ENCODE measurements at places on chromosomes 3 and 15.

DNA sequence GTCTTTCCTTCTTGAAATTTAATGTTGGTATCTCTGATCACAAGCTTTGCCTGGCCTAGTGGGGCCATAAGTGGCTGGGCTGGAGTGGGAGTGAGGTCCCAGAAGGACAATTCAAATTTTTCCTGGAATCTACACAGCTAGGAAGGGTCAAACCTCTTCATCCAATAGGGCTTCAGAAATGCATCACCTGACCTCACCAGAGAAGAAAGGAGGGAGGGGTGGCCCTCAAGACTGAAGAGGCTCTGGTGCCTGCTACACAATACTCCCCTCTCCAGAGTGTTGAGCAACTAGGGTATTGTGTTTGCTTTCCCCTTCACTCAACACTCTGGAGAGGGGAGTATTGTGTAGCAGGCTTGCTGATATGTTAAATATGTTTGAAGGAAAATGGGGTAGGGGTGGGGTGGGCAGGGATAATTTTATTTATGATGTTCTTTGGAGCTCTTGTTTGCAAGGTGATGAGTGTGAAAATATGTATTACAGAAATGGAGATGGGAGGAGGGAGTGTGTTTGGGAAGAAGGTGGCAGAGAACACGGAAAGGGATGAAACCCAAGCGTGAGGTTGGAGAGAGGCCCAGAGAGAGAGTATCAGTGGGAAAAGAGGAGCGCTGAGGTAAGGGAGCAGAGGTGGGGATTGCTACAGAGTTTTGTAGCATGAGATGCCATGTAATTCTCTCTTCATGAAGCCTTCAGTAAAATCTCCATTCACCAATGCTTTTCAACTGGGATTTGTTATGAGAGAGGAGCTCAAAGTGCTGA lies 5.7 kb upstream of the KLHL24 start:
- DNase-seq, result no peak

- no peak for DNase-seq
These were observed 15.2 kb downstream of the PRICKLE2 start for GRCh38 chr3:64209866-64210621.

- no peak for DNase-seq
These were observed 14.3 kb downstream of the PLA2G4B start for GRCh38 chr15:41852736-41853590.

DNA sequence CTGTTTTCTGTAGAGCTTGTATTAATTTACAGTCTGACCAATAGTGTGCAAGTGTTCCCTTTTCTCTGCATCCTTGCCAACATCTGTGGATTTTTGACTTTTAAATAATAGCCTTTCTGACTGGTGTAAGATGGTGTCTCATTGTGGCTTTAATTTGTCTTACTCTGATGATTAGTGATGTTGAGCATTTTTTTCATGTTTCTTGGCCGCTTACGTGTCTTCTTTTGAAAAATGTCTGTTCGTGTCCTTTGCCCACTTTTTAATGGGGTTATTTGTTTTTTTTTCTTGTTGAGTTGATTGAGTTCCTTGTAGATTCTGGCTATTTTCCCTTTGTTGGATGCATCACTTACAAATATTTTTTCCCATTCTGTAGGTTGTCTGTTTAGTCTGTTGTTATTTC lies 7.6 kb upstream of the ACOX2 start:
- DNase-seq, result no peak

GRCh38 chr15:88487178-88487795 lies 19.8 kb downstream of the MRPS11 start:
- no peak for DNase-seq

- DNase-seq, result no peak
These were observed 29.3 kb downstream of the GRAMD2A start for GRCh38 chr15:72168131-72168807.

DNA sequence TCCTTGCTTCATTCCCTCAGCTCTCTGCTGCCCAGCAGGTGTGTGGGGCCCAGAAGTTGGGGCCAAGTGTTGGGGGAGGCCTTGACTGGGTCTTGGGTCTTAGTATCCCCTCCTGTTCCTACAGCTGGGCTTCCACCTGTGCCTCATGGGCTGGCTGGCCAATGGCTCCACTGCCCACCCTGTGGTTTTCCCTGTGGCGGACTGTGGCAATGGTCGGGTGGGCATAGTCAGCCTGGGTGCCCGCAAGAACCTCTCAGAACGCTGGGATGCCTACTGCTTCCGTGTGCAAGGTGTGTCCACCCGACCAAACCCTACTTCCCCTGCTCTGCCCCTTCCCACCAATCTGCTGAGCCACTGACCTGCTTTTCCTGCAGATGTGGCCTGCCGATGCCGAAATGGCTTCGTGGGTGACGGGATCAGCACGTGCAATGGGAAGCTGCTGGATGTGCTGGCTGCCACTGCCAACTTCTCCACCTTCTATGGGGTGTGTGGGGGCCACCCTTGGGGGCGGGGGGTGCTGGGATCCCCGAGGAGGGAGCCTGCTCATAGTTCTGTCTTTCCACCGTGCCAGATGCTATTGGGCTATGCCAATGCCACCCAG lies 10.9 kb downstream of the NT5DC2 start:
- no peak for DNase-seq

- DNase-seq, result no peak
These were observed 54.6 kb downstream of the STAC start for GRCh38 chr3:36434687-36435426.

DNA sequence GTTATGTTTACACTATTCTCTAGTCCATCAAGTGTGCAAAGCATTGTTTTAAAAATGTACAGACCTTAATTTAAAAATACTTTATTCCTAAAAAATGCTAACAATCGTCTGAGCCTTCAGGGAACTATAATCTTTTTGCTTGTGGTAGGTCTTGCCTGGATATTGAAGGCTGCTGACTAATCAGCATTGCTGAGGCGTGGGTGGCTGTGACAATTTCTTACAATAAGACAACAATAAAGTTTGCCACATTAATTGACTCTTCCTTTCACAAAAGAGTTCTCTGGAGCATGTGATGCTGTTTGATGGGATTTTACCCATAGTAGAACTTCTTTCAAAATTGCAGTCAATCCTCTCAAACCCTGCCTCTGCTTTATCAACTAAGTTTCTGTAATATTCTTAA lies 384.0 kb upstream of the TGFBR2 start:
- DNase-seq, result no peak

GRCh38 chr3:165549665-165550064 lies 287.6 kb downstream of the BCHE start:
- no peak for DNase-seq

- DNase-seq, result no peak
These were observed 13.8 kb upstream of the SEMA4B start for GRCh38 chr15:90187257-90187868.
